Activated CD4-positive, alpha-beta memory T cell treated with anti-CD3 and anti-CD28 coated beads for 36 hours (primary cell): ENCODE measurements at places on chromosomes 12 and 14. TPM values are rescaled to one million over a fixed set of nuclear protein-coding genes. Genes with fewer than 3 reads are reported as not detected.
A peak's percentile ranks its signal among the peaks of the same experiment; 100 is the strongest.

- DNase-seq, result no peak
Measured at GRCh38 chr14:29645117-29645516, 282.5 kb downstream of the PRKD1 start.

DNA sequence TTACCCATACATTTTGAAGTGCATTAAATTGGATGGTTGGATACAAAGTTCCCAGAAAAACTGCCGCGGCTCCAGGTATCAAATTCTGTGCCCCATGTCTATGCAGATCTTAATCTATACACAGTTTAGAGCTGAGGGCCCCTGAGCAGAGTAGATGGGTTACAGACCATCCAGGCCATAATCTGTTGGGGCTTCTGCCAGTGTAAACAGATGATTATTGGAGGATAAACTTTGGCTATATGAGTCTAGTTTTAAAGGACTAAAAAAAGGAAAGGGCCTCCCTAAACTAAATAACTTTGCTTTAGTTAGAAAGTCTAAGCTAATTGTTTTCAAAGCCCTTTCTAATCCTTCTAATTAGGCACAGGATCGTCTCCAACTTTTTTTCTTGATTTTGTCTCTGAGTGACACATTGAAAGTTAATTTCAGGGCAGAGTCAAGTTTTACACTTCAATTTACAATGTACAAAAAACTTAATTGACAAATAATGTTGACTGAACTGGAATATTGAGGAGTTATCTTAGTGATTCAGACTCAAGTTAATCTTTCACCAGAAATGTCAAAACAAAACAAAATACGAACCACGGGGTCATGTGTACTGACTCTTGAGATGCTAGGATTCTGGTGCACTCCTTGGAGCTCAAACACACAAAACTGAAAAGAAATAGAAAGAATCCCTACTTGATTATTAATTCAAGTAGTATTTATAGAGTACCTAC is 133.9 kb upstream of the SCAF11 start:
- DNase-seq, result no peak

- DNase-seq, result no peak
Measured at GRCh38 chr14:33510991-33511390, 439.9 kb downstream of the EGLN3 start.

- peak; percentile 81 for DNase-seq
Measured at GRCh38 chr12:19382111-19382526, 57.2 kb upstream of the AEBP2 start.

DNA sequence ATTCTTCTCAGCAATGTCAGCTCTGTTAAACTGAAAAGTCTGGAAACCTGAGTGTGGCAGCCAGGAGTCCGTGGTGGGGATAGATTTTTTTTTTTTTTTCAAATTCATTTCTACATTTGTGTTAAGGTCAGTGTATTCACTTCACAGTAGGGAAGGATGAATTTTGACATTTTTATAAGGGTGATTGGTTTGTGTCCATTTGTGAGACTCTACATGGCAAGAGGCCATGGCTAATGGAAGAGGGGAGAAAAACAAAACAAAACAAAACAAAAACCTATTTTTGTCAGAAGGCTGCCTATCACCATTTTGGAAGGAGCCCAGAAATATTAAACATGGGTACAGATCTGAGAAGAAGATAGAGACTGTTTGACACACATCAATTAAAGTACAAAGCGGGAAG is 176.1 kb downstream of the RMST start:
- no peak for DNase-seq

DNA sequence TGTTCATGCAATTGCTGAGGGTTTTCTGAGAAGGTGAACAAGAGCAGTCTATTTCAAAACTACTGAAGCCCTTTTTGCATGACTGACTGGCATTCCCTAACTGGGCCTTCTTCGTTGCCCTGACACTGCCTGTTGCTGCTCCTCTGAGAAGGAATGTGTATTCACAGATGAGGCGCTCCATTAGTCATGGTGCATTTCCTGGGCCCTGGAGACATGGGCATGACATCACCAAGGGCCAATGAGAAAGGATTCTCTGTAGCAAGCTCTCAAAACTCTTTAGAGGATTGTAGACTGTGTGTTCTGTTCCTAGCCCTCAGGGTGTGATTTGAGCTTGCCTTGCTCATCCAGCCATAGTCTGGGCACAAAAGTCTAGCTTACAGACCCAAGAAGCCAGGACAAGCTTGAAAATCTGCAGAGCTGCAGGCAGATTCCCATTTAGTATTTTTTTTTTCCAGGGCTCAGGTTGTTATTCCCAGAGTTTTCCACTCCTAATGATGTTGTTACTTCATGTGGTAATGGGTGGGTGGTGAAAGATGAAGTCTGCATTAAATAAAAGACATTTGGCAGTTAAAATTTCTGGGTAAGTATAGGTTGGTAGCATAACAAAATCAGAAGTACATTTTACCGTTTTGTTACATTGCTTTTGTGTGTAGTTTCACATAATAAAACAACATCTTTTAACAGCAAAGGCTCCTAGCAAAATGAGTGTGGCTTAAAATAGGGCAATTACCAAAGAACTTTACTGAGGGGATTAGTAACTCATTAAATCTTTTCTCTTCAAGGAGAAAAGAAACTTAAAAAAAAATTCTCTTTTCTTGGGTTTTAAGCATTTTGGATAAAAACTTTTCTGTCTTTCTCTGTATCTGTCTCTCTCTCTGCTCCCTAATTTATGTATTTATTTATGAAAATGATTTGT is 318.4 kb downstream of the RAD51B start:
- peak; percentile 21 for DNase-seq

GRCh38 chr14:88411039-88411438 is 25.6 kb downstream of the SPATA7 start:
- DNase-seq, result no peak

GRCh38 chr12:8018666-8019581 is 13.6 kb upstream of the FOXJ2 start:
- peak; percentile 30 for DNase-seq

- DNase-seq, result no peak
Measured at GRCh38 chr12:127041985-127042625, 1224.9 kb upstream of the TMEM132C start.

DNA sequence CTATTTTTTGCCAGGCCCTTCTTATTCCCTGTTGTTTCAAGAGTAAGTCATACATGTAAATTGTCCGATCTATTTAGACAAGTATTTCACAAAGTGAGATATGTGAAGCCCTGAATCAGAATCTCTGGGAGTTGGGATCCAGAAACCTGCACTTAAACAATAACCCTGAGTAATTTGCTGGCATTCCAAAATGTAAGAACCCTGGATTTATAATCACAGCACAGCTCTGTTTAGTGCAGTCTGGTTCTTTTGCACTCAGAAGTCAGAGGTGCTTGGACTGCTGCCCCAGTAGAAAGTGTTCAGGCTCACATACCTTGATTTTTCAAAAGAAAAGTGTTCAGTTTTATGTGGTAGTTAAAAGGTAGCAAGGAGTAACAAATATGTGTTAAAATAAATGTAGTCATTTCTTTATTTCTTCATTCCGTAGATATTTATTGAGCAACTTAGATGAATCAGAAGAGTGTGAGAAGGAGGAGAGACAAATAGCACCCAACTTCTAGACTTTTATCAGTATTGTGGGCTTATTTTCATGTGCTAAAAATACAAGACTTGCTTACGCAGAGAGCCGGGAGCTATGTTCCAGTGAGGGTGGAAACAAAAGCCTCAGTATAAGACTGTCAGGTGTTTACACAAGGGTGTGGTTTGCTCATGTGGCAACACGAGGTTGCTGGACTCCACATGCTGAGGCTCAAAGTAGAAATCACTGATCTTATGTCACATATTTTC is 70.1 kb downstream of the SYNE2 start:
- DNase-seq, result no peak

- DNase-seq, result no peak
Measured at GRCh38 chr14:94897082-94897481, 127.2 kb upstream of the GSC start.

GRCh38 chr12:58342736-58343135 is 401.4 kb downstream of the ATP23 start:
- DNase-seq, result no peak

DNA sequence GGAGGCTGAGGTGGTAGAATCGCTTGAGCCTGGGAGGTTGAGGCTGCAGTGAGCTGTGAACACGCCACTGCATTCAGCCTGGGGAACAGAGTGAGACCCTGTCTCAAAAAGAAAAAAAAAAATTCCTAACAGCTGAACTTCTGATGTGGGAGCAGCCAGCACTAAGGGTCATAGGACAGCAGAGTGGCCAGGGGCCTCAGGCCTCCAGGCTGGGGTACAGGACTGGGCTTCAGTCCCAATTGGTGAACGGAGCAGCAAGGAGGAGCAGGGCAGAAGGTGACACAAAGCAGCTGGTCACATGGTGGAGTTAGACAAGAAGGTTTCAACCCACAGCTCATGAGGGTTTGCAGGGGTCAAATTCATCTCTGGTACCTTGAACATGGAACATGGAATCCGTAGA is 40.8 kb upstream of the NRXN3 start:
- DNase-seq, result no peak

- no peak for DNase-seq
Measured at GRCh38 chr14:104464907-104465306, 114.7 kb upstream of the C14orf180 start.

DNA sequence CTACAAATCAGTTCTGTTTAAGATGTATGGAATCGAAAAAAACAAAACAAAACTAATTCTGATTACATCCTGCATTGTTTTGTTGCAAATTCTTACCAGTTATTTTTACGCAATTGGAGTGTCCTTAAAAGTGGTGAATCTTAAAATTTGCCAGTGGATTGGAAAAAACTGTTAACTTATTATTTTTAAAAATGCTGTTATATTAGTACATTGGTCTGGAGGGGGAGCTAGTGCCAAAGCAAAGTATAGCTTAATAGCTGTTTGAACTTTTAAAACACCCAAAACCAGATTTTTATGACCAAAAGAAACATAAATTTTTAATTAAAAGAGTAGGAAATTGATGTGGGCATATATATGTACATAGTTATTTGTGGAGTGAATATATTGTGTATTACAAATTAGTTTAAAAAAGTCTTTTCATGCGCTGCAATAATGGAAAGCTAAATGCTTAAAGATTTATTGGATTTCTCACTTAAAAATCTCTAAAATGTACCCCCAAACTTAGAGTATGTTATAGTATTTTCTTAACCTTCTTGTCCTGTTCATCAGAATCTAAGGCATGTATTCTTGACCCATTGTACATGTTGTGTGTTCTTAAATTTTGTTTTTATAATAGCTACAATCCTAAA is 2.5 kb downstream of the FUT8 start:
- no peak for DNase-seq

- DNase-seq, result no peak
Measured at GRCh38 chr12:68020699-68021098, 31.5 kb downstream of the IFNG-AS1 start.

- no peak for DNase-seq
Measured at GRCh38 chr12:14175206-14175605, 190.3 kb upstream of the ATF7IP start.

DNA sequence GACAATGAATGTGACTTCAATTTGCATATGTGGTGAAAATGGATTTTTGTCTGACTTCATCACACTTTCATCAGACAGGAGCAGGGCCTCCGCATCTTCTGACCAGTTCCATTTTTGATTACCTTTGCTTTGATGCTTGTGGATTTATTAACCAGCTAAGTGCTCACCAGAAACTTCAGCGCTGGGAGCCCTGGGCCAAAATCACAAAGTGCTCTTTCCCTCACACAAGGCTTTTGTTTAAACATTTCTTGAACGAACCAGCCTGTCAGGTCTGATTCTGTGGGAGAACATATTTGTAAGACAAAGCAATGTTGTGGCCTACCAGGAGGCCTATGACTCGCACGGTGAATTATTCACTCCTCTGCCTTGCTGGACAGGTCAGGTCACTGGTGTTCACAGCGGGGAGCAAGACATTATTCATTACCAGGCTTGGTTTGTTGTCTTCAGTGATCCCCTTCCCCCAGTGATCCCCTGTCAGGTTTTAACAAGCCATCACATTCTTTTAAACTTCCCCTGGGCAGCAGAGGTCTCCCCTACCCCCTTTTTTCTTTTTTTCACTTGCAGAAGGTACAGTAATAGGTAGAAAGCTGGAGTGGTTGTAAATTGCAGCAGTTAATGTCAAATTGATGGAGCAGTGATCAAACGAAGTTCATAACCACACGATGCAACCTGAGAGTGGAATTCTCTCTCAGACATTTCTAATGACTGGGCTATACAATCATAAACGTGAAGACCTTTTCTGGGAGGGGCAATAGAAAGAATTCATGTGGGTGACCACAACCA is 167.5 kb upstream of the PRICKLE1 start:
- no peak for DNase-seq

DNA sequence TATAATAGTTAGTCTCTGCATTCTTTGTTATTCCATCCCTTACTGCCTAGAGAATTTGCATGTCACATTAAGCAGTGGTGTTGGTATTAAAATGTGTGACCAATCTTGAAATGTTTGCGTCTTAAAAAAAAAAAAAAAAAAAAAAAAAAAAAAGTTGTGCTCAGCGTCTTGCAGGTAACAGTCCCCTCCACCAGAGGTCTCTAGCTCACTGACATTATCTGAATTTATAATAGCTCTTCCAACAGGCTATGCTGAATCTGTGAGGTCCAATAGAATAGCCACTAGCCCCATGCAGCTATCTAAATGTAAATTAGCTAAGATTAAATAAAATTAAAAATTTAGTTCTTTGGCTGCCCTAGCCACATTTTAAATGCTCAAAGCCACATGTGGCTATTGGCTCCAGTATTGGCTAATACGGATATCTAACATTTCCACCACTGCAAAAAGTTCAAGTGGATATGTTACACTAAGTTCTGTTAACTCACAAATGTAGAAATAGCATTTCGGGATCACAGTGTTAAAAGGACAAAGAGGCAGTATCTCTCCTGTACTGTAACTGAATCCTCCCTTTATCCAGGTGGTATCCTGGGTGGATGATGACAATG is 28.7 kb downstream of the NKX2-8 start:
- no peak for DNase-seq

DNA sequence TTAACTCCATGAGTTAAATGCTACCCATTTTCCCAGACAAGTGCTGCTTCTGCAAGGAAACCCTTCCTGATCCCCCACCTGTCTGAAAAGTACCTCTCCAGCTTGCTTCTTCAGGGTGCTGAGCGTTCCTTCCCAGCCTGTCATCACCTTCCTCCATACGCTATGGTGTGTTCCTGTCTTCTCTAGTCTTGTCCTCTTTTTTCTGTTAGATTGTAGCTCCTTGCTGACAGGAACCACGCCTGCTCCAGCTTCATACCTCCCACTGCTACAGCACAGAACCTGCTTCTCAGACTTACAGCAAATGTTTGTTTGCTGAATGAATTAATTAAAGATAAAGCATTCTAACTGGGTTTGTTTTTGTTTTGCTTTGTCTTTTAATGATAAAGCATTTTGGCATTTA is 39.1 kb downstream of the ERH start:
- DNase-seq, result no peak

The CCND2 gene
- 261 TPM for total RNA-seq

The PDZRN4 gene
- total RNA-seq, result not detected

The PLEKHH1 gene
- 1.7 TPM for total RNA-seq

The CCDC198 gene
- not detected for total RNA-seq

The SLC16A7 gene
- 35.8 TPM for total RNA-seq

The CISTR gene
- total RNA-seq, result not detected

The C12orf60 gene
- 3.3 TPM for total RNA-seq

The INHBC gene
- not detected for total RNA-seq

The CACNA2D4 gene
- total RNA-seq, result 11.7 TPM

The CLEC2A gene
- not detected for total RNA-seq

The EFS gene
- total RNA-seq, result not detected

The GPRC5A gene
- 0.07 TPM for total RNA-seq

The SYNE3 gene
- total RNA-seq, result 37.3 TPM
